Anterior cingulate cortex (tissue), 58 donors: ENCODE measurements at places on chromosomes 16 and 17.

- no peak for DNase-seq
Measured at GRCh38 chr16:86670750-86671234, 92.4 kb downstream of the FOXL1 start.

DNA sequence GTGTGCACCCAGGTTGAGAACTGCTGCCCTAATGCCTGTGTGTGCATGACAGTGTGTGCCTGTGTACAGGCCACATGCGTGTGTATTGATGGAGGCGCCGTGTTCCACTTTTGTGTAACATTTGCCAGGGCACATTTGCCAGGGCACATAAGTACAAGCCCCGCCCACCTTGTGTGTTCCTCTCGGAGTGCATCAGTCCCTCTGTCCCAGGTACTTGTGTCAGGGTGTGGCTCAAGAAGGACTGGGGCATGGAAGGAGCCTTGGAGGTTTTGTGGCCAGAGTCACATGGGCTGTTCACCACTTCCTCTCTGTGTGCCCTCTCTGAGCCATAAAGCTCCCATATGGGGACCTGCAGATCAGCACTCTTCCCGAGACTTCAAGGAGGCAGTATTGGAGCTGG lies 73.9 kb downstream of the MRM1 start:
- DNase-seq, result no peak

GRCh38 chr16:67672306-67672705 lies 5.7 kb downstream of the C16orf86 start:
- DNase-seq, result no peak

DNA sequence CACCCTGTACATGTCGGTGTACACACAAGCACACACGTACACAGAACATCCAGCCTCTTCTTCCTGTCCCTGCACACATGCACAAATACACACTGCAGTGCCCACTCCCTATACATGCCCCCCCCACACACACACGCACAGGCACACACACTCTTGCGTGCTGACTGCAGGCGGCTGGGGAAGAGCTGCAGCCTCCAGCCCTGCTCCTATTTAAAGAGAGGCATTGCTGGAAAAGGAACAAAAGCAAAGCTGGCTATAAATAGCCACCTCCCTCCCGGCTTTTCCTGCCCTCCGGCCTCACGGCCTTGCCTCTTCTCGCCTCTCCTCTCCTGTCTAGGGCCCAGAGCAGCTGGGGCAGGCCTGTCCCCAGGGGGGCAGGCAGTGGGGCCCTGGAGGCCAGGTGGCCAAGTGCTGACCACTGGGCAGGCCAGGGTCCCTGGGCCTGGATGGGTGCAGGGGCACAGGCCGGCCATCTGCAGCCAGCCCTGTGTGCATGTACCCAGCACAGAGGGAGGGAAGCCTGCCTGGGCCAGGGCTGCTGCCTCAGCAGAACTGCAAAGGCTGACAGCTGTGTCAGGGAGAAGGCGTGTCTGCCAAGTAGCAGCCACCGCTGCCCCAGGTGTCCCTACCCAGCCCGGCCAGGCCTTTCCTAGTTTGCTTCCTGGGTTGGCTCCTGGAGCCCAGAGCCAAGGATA lies 25.4 kb downstream of the RTN4RL1 start:
- DNase-seq, result no peak

- DNase-seq, result no peak
Measured at GRCh38 chr17:16428098-16428882, 12.9 kb downstream of the TRPV2 start.

DNA sequence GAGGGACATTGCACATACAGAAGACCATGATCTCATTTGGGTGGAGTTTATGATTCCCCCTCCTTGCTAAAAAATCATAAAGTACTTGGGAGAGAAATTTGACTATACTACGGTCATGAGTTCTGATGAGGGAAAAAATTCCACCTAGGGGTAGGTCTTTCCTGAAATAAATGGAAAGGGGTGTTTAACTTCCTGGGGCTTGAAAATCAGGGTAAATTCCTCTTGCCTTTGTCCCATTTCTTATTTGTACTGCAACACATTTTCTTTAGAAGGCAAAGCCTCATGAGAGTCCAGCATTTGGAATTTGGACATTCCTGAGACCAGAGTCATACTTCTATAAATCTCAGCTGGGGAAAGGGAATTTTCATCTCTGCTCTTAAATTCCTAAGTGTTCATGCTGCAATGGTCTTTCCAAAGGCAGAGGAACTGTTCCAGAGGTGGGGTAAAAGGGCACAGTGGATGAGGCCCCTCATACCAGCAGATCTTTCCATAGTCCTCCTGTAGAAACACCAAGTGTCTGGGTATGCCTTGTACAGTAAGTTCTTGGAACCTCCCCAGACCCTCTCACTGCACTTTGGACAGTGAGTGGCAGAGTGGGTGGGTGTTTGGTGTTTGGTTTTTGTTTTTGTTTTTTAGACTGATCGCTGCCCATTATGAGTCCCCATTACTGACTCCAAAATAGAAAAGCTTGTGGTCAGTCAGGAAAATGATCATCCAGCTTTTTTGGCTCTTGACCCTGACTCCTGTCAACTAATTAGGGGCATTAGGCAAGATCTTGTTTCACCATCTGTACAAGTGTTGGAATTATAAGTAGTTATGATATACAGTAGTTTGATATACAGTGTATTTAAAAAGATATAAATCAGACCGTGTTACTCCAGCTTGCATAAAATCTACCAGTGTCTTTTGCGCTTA lies 6.0 kb downstream of the LYRM1 start:
- no peak for DNase-seq

DNA sequence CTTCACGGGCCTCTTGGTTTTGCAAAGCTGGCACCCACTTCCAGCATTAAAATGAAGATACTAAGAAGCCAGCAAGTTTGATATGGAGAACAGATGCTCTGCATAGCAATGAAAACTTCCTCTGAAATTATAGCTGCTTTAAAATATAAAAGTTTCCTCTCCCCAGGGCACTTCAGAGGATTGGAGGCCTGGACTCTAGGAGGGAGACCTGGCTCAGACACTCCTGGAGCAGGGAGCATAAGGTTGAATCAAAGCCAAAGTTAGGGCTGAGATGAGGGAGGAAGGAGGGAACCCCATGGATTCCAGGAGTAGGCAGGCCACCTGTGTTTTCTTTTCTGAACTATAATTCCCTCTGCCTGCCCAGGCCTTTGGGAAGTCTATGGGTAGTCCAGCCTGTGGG lies 176.0 kb upstream of the RPL38 start:
- no peak for DNase-seq

DNA sequence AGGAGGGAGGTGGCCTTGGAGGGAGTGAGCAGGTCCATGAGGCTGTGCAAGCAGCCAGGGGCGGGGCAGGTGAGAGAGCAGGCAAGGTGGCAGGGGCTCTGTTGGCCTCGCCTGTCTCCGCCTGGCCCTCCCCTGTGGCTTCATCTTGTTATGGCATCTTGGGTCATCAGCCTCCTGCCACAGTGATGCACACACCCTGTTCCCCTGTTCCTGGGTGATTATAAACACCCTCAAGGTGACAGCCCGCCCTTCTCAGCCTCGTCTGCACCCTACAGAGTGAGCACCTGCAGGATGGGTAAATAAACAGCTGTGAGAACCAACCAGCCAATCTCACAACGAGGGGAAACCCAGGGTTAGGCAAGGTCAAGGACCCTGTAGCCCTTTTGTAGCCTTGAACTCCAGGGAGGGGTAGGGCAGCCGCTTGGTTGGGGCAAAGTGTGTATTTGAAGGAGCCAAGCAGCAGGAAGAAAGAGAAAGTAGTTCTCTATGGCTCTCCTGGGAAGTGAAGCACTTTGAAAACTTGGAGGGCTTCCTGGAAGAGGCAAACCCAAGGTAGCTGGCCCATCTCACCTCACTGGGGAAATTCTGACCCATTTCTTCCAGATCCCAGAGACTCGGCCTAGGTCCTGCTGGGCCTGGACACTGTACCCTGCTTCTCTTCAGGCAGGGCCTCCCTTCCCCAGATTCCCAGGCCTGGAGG lies 60.6 kb downstream of the NT5M start:
- DNase-seq, result no peak

- no peak for DNase-seq
Measured at GRCh38 chr17:74228306-74228978, 15.1 kb downstream of the TTYH2 start.

- DNase-seq, result no peak
Measured at GRCh38 chr16:61909074-61909473, 127.2 kb downstream of the CDH8 start.

DNA sequence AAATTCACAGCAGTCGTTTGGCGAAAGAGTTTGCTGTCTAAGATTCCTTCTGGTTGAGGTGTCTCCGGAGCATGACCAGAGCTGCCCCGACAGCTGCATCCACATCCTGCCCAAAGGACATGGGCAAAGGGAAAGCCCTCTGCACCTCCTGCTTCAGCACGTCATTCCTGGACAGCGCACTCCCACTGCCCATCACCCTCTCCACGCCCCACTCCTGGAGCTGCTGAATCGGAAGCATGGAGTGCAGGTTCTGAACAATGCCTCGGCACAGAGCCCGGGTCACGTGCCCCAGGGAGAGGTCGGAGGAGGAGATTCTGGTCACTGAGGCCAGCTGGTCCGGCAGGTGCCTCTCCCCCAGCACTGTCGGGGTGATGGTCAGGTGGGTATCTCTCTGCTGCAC lies 1.3 kb upstream of the TRPV1 start:
- DNase-seq, result no peak
